T follicular helper cell (primary cell): ENCODE measurements at places on chromosomes 11 and 22.

- no peak for DNase-seq
Measured at GRCh38 chr22:47888817-47889216, 1126.4 kb downstream of the TBC1D22A start.

DNA sequence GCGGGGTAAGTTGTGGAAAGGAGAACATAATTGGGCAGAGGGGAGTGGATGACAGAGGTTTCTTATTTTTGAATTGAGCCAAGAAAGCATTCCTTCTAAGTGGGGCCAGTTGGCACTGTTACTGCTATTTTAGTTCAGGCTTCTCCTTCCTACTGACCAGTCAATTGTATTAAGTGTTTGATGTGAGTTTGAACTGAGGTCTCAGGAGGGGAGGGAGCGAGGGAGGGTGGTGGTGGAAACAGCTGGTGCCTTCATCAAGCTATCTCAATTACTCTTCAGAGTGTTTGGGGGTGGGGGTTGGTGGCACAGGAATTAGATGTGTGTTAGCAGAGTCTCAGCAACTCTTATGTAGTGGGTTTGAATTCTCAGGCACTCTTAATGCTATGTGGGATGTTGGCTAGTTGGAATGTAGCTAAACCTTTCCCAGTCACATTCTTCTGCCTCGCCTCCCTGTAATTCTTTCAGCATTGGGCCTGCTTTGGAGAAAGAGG, 14.5 kb downstream of the CTNND1 start:
- DNase-seq: no peak

GRCh38 chr22:32717337-32718240, 83.9 kb upstream of the TIMP3 start:
- DNase-seq: no peak

GRCh38 chr22:26615149-26615548, 2.7 kb downstream of the CRYBB1 start:
- DNase-seq: no peak

DNA sequence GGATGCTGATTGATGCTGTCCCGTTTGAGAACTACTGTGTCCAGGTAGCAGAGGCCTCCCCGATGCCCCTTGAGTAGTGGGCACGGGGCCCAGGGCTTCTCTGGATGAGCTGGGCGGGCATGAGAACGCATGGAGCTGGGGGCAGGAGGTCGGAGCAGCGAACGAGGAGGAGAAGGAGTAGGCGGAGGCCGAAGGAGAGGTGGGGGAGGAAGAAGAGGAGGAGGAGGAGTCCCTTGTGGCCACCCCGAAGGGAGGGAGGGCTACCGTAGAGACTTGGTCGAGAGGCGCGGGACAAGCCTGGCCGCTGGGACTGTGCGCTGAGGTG, 62.9 kb downstream of the CRYBB2 start:
- no peak for DNase-seq

DNA sequence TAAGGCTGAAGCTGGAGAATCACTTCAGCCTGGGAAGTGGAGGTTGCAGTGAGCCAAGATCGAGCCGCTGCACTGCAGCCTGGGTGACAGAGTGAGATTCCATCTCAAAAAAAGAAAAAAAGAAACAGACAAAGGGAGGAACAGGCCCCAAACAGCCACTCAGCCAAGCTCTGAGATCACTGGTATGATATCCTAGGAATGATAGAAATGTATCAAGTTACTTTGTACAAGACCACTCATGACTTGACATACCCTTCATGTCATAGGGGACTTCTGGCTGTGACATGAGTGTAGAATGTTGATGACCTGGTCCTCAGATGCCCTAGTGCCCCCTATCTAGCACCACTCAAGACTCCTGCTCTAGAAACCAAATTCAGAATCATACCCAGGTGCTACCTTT, 216.5 kb downstream of the NAV2 start:
- DNase-seq: no peak

GRCh38 chr11:48008951-48009270, 28.6 kb downstream of the PTPRJ start:
- DNase-seq: no peak

DNA sequence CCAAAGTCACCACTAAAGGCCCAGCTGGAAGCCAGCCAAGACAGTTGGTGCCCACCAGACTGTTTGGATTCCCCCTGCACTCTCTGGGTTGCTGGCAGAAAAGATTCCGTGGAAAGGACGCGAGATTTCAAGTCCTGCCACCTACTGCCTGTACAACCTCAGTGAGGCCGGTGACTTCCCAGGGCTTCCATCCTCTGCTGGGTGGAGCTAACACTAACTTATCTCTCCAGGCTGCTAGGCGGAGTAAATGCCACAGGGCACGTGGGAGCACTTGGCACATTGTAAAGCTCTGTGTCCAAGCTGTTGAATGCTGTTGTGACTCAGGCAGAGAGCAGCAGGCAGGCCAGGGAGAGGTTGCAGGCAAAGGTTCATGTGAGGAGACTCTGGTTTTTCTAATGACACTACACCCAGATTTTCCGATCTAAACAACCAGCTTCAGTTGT, 50.9 kb upstream of the CDON start:
- DNase-seq: no peak

- DNase-seq: no peak
Measured at GRCh38 chr11:46832511-46833214, 13.4 kb downstream of the CKAP5 start.

DNA sequence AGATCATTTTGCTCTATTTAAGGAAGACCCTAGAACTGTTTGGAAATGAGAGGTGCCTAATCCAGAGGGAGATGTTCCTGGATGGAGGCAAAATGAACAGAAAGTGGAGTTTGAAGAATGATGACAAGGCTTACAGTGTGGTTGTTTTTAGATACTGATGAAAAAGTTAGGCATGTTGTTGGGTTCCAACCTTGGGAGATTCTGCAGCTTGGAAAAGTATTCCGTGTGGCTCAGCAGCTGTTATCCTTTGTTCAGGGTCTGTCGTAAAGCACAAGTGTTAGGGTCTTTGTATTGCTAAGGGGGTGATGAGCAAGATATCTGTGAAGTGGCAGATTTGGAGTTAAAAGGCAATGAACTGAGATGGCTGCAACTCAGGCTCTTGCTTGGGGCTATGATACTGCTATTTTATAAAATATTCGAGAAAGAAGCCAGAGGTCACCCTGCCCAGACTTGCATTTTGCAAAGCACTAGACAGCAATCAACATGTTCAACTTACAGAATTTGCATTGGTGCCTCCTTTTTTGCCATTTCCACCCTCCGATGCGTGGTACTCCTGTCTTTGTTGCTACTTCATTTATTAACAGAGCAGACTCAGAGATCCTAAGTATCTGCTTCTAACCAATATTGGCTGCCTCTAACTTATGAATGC, 45.3 kb upstream of the POGLUT3 start:
- no peak for DNase-seq

- DNase-seq: no peak
Measured at GRCh38 chr11:32118025-32118974, 27.4 kb downstream of the RCN1 start.

DNA sequence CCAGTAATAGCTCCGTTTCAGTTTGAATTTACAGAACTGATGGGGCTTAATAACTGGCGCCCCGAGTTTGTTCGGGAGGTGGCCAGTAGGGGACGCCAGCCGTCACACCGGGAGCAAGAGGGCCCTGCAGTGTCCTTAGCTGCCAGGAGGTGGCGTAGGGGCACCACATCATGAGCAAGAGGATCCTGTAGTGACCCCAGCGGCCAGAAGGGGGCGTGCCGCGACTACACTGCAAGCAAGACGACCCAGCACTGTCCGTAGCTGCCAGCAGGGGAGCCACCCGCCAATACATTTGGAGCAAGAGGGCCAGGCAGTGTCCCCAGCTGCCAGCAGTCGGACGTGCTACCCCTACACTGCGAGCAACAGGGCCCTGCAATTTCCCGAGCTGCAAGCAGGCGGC, 663.7 kb upstream of the B3GAT1 start:
- peak; percentile 43 for DNase-seq

- no peak for DNase-seq
Measured at GRCh38 chr11:8640267-8640906, 42.1 kb downstream of the TRIM66 start.

GRCh38 chr11:116333001-116333535, 439.7 kb downstream of the BUD13 start:
- no peak for DNase-seq

DNA sequence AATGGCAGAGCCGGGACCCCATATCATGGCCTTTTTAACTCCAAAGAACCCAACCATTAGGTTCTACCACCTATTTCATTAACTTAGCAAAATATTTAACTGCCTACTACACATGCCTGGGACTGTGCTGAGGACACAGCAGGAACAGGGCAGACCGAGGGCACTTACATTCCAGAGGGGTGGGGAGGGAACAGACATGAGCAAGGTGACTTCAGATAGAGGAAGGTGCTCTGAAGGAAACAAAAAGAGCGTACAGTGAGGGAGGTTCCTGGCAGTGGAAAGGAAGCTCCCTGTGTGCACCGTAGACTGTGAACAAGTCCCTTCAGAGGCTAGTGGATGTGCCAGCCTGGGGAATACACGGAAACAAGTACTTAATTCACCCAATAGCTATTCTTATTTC, 82.8 kb downstream of the NAT10 start:
- DNase-seq: no peak

DNA sequence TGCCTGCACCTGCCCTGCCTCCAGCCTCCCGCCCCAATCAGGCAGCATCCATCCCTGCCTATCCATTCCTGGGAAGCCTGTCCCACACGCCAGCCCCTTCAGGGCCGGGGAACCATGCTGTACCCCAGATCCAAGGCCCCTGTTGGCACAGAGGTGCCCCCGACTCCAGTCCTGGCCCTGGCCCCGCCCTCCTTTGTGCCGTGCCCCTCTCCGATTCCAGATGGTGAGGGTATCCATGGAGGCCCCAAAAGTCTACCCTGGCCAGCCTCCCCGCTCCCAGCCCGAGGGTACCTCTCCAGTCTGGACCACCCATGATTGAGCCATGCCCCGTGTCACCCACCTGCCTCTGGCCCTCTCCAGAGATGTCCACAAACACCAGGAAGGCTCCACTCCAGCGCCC, 2.7 kb upstream of the TH start:
- DNase-seq: no peak

DNA sequence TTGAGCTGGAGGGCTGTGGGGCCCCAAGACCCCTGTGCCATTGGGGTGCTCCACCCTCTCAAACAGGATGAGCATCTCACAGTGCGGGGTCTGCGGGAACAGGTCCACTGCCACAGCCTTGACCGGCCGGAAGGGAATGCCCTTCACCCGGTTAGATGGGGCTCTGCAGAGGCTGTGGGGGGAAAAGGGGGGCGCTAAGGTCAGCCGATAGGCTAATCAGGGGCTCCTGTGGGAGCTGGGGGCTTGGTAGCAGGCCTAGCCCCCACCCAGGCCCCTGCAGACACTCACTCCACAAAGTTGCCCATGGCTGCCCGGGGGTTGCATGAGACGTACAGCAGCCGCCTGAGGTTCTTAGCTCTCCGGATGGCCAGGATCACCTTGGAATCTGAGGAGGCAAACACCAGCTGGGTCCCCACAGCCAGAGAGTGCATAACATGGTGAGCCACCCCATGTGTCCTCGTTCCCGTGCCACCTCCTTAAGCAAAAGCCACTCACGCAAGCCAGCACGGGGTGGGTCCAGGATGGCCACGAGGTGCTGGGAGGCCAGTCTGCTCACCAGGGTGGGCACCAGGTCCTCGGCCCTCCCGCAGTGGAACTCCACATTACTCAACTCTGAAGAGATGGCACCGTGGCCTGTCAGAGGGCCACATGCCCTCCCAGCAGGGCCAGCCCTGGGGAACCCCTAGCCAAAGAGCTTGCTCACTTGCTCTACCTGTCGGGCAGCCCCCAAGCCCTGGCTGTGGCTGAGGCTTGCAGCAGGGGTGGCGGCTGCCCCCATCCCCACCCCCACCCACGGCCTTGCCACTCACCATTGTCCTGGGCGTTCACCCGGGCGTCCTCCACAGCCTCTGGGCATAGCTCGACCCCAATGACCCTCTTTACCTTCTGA, 3.0 kb upstream of the RANBP1 start:
- DNase-seq: no peak

- no peak for DNase-seq
Measured at GRCh38 chr22:28179392-28179791, 260.3 kb upstream of the PITPNB start.

DNA sequence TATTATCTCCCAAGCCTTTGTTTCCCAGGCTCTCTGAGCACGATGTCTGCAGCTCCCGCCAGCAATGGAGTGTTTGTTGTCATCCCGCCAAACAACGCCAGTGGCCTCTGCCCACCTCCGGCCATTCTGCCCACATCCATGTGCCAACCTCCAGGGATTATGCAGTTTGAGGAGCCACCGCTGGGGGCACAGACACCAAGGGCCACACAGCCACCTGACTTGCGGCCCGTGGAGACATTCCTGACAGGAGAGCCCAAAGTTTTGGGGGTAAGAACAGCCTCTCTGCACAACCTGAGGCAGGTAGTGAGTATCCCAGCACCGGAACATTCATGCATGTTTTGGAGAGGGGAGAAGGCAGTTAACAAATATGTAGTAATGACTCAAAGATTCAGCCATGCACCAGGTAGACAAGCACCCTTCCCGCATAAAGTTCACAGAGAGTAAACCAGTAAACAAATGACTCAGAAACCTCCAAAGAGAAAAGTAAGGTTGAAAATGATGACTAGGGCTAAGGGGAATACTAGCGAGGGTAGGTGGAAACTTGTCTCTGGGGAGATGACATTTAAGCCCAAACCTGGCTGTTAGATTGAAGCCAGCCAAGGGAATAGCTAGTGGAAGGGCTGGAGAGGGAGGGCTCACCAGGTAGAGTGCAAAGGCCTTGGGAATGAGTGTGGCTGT, 7.2 kb downstream of the MS4A15 start:
- DNase-seq: no peak

DNA sequence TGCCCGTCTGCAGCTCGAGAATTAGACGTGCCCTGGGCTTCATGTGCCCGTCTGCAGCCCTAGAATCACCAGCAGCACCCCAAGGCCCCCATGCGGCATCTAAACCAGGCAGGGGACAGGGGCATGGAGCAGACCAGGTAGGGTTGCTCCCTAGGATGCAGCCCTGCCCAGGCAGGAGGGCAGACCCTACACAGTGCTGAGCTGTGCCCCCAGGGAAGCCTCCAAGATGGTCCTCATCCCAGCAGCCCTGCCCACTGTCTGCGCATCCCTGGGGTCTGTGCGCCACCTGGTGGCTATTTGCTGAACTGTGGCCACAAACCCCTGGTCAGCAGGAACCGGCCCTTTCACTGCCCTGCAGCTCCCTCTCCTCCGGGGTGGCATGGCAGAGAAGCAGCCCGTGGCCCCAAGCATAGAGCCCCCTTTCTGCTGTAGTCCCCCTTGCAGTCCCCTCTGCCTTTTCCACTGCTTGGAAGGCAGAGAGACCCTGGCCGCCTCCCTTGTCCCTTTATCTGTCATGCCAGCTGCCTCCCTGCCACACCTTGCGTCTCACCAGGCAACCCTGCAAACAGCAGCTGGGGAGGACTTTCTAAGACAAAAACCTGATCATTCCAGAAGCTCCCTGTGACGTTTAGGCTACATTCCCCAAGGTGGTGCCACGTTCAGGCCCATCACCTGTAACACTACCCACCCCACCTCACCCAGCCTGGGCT, 86.6 kb downstream of the KCNQ1 start:
- DNase-seq: peak; percentile 48
